ENCODE measurements at places on chromosomes 3 and 15.
A peak's percentile ranks its signal among the peaks of the same experiment; 100 is the strongest.

- no peak for DNase-seq
These were observed 68.0 kb downstream of the CASR start for GRCh38 chr3:122251428-122251827.

DNA sequence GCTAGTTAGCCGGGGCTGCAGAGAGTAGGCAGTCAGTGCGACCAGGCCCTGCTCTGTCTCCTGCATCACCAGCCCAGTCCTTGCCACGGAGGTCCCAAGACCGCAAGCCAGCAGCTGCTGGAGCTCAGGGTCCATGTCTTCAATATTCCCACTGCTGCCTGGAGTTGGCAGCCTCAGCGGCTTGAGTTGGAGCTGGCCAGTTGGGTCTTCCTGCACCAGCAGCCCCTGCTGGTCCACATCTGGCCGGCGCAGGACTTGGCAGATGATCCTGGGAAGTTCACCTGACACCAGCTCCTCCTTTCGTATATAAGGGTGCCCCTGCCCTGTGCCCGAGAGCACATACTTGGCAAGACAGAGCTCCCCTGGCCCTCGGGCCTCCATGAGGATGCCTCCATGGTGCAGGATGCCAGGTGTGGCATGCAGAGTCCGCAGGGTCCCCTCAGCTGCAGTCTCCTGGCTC lies 5.7 kb downstream of the XIRP1 start:
- no peak for DNase-seq

DNA sequence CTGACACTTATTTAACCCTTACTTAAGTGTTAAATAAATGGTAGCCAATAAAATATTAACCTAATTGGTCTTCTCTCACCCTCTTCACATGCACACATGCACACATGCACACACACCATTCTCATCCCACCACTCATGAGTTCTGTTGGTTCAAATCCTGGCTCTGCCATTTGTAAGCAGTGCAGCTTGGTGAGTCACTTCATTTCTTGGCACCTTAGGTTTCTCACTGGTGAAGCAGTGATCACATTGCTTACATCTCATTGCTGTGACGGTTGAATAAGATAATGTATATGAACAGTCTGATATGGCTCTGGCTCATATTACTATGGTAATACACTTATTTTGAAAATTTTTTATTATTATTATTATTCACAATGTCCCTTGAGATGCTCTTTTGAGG lies 33.8 kb downstream of the RIOX2 start:
- no peak for DNase-seq

DNA sequence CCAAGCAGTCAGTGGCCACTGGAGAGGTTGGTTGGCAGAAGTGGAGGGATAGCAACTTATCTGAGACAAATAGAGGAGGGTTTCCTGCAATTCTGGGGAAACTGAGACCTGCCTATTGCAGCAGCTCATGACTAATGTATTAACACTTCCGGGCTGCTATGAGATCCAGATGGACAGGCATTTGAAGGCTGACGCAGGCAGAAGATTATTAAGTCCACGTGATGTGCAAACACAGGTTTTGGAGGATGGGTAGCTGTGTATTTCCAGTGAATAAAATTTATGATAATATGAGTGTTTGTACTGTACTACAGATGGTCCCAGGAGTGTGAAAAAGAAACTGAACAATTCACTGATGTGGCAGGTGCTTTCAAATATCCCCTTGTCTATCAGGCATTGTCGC lies 28.5 kb upstream of the CFAP161 start:
- DNase-seq: no peak

GRCh38 chr3:23444386-23444785 lies 241.3 kb downstream of the UBE2E2 start:
- no peak for DNase-seq

- DNase-seq: no peak
These were observed 77.4 kb downstream of the SMAD6 start for GRCh38 chr15:66779331-66780009.

GRCh38 chr3:60645801-60646200 lies 605.5 kb downstream of the FHIT start:
- no peak for DNase-seq

- no peak for DNase-seq
These were observed 123.4 kb upstream of the PRR20G start for GRCh38 chr3:127411083-127411727.

DNA sequence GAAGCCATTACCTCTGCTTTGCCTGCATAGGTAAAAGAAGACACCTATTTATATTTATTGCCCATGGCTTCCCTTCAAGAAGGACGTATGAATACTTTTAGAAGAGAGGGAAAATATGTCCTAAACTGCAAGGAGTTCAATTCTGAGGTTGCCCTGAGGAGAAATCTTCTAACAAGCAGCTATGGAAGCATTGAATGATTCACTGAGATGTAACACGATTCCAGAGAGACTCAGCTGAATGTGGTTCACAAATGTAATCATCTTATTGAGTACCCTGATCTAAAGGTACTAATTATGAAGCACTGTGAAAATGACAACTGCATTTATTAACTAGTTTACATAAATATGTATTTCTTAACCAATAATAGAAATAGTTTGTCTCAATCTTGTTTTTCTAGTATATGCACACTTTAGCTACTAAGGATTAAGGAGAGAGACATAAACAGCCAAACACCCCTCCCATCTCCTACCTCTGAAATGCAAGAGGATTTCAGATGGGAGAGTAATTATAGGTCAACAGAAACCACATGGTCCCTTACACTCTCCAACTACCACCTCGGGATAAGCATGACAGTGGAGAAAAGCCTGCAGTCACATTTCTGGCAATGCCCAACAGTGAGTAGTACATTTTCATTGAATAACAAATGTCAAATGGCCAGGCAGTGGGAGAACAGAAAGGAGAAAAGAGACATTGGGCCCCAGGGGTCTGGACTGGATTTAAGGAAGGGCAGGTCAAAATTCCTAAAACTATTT lies 506.2 kb upstream of the IL12A start:
- DNase-seq: no peak

DNA sequence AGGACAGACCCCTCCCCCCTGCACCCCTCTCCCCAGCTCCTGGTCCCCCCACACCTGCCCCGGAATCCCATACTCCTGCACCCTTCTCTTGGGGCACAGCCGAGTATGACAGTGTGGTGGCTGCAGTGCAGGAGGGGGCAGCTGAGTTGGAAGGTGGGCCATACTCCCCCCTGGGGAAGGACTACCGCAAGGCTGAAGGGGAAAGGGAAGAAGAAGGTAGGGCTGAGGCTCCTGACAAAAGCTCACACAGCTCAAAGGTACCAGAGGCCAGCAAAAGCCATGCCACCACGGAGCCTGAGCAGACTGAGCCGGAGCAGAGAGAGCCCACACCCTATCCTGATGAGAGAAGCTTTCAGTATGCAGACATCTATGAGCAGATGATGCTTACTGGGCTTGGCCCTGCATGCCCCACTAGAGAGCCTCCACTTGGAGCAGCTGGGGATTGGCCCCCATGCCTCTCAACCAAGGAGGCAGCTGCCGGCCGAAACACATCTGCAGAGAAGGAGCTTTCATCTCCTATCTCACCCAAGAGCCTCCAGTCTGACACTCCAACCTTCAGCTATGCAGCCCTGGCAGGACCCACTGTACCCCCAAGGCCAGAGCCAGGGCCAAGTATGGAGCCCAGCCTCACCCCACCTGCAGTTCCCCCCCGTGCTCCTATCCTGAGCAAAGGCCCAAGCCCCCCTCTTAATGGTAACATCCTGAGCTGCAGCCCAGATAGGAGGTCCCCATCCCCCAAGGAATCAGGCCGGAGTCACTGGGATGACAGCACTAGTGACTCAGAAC lies 9.8 kb downstream of the MAP1A start:
- no peak for DNase-seq

GRCh38 chr15:90234096-90234988 lies at the start of gene GDPGP1:
GDPGP1 (plus strand) TSS chr15:90234209; CDS start chr15:90240909, 6,700 bp downstream.
- peak; percentile 49 for DNase-seq

GRCh38 chr3:26683902-26684301 lies 61.3 kb downstream of the LRRC3B start:
- DNase-seq: no peak

- DNase-seq: no peak
These were observed at the start of gene CHRNB4 for GRCh38 chr15:78641102-78641748. CHRNB4 (minus strand) TSS chr15:78641210; CDS start chr15:78641133, 77 bp downstream.

- no peak for DNase-seq
These were observed 68.9 kb upstream of the NR2F2 start for GRCh38 chr15:96261575-96262034.

DNA sequence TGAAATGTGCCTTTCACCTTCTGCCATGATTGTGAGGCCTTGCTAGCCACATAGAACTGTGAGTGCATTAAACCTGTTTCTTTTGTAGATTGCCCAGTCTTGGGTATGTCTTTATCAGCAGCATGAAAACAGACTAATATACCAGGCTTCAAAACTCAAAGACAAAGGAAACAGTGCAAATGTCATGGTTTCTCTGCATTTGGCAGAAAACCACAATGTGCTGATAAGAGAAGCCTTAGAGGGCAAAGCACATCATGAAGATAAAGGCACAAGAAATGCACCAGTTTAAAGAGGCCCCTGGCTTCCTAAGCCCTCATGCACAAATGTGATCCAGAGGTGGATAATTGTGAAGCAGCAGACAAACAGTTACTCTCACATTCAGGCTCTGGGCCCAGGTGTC lies 259.2 kb downstream of the CPNE4 start:
- no peak for DNase-seq

DNA sequence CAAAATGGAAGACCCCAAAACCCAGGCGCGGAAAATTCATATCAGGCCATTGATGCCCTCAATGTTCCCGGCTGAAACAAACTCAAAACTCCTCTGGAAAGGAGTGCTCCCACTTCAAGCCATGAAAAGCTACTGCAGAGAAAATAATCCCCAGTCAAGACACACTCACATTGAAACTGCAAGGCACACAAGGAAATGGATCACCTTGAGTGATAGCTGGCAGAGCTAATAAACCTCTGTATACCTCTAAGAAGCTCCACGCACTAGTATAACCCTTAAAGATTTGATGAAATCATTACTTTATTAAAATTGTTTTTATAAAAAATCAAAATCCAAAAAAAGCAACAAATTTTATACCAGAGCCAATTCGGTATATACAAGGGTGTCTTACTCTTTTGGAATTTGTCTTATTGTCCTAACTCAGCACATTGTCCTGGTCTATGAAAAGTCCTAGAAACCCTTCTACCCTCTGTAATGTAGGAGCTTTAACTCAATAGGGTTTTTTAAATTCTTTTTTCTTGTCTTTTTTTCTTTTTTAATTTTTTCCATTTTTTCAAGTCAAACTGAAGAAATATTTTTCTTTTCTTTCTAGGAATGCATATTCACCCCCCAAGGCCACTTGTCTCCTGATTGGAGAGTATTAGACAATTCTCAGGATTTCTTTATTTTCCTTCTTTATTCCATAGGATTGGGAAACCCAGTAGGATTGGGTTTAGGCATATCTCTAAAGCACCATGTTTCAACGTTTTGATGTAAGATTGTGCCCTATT lies 8.5 kb downstream of the CCR5AS start:
- no peak for DNase-seq

DNA sequence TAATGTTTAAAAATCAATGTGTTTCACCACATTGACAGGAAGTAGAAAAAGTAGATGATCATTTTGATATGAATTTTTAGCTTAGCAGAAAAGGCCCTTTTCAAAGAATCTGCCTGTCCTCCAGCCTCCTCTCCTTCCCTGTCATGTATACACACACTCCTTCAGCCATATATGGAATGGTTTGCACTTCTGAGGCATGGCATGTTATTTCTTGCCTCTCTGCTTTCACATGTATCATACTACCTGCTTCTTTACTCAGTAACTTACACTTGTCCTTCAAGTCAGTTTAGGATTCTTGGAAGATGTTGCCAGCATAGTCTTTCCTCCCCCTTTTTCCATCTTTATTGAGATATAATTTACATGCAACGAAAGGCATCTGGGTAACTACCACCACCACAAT lies 79.0 kb downstream of the REC114 start:
- DNase-seq: no peak

- no peak for DNase-seq
These were observed 20.3 kb upstream of the NR2E3 start for GRCh38 chr15:71790081-71790480.

Measured in cerebellar nuclear complex (tissue), 1 donor.